ENCODE measurements at places on chromosomes 6 and 20.

DNA sequence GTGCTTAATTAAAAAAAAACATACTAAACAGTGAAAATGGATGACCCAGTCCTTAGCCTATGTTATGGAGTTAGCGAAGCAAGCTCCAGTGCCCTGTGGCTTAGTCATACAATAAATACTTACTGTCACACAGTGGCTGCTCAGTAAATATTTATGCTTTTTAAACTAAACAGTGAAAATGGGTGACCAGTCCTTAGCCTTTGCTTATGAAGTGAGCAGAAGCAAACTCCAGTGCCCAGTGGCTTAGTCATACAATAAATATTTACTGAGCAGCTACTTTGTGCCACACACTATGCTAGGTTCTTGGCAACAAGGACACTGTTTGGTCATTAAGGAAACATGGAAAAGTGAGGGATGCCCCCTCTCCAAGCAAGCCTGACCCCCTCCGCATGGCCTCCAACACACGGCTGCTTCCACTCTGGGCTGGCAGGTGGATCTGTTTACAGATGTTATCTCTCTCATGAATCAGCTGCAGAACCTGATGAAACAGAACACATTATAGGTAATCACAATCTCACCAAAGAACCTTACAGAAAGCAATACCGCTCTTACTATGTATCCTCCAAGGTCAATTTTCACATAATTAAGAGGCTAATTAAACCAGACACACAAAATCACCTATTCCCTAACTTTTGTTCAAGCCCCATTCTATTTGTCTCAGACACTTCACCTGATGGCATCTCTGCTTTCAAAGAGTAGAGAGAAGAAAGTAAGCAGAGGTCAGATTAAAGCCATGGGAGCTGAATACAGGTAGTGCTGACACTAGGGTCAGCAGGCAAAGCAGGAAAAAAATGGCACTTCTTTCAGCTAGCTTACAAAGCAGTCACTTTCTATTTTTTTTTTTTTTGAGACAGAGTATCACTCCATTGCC lies 27.3 kb downstream of the CDK5RAP1 start:
- no peaks in the 10 kb centered on the region for H3K4me1 ChIP-seq
- H3K4me3 ChIP-seq: no peak overlapping the region
- peaks cover 19% of the 10 kb centered on the region for H3K36me3 ChIP-seq
- no peak for DNase-seq
- no peaks in the 10 kb centered on the region for H3K27me3 ChIP-seq

DNA sequence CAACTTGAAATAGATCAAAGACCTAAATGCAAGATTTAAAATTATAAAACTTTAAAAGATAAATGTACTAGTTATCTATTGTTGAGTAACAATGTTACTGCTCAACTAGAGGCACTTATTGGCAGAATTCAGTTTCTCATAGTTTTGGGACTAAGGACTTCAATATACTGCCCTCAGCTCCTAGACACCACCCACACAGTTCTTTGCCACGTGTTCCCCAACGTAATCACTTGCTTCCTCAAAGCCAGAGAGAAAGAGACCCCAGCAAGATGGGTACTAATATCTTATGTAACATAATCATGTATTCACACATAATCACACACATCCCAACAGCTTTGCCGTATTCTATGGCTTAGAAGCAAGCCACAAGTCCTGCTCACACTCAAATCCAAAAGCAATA lies 50.3 kb upstream of the SLC22A16 start:
- no peak overlapping the region for H3K27ac ChIP-seq
- DNase-seq: no peak
- H3K4me3 ChIP-seq: no peak overlapping the region
- no peaks in the 10 kb centered on the region for H3K4me1 ChIP-seq
- H3K27me3 ChIP-seq: no peaks in the 10 kb centered on the region

- H3K36me3 ChIP-seq: no peaks in the 10 kb centered on the region
- no peaks in the 10 kb centered on the region for H3K4me1 ChIP-seq
- no peak for DNase-seq
- no peaks in the 10 kb centered on the region for H3K27me3 ChIP-seq
These were observed 24.2 kb downstream of the MYBL2 start for GRCh38 chr20:43690943-43691598.

DNA sequence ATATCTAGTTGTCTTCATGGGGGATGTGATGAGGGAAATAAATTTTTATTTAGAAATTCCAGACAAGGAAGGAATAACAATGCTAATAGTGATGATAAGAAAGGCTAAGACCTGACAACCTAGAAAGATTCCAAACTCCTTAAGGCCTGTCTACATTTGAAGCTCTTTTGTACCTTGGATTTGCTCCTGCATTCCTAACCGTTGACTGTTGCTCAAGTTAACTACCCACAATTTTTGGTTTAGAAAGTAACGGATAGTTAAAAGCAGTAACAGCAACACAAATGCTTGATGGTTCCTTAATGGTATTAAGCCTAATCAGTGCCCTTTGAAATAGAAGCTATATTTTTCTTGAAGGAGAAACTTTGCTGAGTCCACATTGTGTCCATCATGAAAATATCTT lies 52.9 kb downstream of the TRMT11 start:
- no peaks in the 10 kb centered on the region for H3K27me3 ChIP-seq
- no peak overlapping the region for H3K4me3 ChIP-seq
- H3K27ac ChIP-seq: no peak overlapping the region
- no peak for DNase-seq

DNA sequence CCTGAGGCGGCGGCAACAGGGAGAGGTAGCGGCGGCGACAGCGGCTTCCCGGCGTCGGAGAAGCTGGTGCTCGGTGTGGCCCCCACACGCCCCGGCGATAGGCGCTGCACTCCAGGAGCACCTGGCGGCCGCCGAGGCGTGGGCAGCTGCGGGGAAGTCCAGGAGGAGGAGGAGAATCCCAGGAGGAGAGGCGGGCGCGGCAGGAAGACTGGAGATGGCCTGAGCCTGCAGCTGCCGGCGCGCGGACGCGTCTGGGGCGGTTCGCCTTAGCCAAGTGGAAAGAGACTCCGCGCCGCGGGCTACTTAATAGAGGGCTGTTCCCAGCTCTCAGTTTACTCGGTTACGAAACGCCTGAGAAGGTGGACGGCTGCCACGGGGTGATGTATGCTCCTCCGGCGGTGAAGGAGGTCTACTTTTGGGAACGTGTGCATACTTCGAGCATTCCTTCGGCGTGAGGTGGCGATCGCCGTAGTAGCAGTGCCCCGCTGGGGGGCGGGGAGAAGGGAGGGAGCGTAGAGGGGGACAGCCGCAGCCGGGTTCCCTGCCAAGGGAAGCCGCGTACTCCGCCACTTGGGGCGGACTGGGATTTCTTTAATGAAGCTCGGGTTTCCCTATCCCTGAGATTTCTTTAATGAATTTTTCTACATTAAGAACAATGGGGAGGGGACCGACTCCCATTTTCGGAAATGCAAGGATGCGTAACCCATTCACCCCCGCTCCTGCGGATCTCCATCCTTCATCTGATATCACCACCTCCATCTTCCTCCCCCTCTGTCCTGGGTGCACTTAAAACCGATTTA lies at the start of gene COL12A1:
COL12A1 (minus strand) TSS at position 278 of the 800 bp plus-strand sequence. CDS start 3,261 bp downstream, outside the sequence.
- no peak for DNase-seq
- H3K4me1 ChIP-seq: no peaks in the 10 kb centered on the region
- H3K36me3 ChIP-seq: no peaks in the 10 kb centered on the region
- peak within 1 kb of the TSS; percentile 37 for H3K4me3 ChIP-seq

DNA sequence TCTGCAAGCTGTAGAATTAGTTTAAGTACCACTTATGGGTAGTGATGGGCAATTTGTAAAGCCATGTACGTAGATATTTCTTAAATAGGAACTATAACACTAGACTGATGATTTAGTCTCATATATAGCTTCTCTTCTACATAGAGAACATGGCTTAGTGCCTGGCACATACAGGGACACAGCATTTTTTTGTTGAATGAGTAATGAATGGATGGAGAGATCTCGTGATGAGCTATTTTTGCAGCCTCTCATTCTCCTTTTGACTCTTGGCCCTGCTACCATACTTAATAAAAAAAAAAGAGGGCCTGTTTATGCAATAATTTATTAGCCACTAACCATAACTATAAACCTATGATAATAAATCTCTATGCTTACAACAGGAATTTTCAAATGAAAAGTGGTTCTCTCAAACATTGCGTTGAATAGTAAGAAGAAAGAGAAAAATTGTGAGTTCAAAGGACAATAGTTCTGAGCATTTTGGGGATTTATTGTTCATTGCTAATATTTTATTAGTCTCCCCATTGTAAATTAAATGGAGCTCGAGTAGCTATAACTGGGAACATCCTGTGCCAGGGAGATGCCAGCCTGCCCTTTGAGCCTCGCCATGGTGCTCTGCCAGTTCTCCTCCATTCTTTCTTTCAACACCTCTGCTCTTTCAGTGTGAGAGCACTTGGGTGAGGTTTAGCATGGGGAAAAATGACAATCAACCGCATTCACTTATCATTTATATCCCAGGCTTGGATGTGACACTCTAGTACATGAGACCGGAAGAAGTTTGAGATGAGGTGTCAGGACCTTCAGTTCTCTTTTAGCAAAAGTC lies 14.7 kb upstream of the RCAN2 start:
- no peak overlapping the region for H3K27ac ChIP-seq
- no peaks in the 10 kb centered on the region for H3K36me3 ChIP-seq
- DNase-seq: no peak
- no peaks in the 10 kb centered on the region for H3K27me3 ChIP-seq

- no peak overlapping the region for H3K27ac ChIP-seq
- H3K4me3 ChIP-seq: no peak overlapping the region
- no peaks in the 10 kb centered on the region for H3K4me1 ChIP-seq
- H3K27me3 ChIP-seq: no peaks in the 10 kb centered on the region
- no peaks in the 10 kb centered on the region for H3K36me3 ChIP-seq
These were observed 247.6 kb downstream of the ALDH8A1 start for GRCh38 chr6:134702279-134702678.

DNA sequence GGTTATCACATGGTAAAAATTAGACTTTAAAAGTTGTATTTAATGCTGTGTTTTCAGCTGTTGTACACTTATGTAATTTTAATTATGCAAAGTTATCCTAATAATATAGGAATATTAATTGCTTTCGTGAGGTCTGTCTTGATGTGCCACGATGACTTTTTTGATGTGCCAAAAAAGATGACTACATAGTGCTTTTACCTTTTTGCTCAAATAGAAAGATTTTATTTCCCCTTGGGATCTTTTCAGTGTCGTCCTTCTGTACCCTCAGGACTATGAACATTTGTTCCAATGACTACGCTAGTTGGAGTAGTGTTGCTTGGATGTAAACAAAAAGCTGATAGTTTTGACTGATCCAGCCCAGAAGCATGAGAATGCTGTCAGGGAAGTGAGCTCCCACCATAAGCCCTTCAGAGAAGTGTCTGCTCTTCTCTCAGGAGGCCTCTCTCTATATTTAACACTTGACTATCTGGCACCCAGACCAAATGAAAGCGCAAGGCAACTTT lies 1.2 kb upstream of the CD164 start:
- H3K27me3 ChIP-seq: no peaks in the 10 kb centered on the region
- H3K36me3 ChIP-seq: no peaks in the 10 kb centered on the region
- peak overlapping the region; percentile 100 for H3K27ac ChIP-seq
- DNase-seq: no peak

- DNase-seq: no peak
- H3K36me3 ChIP-seq: no peaks in the 10 kb centered on the region
- no peak overlapping the region for H3K27ac ChIP-seq
- H3K27me3 ChIP-seq: no peaks in the 10 kb centered on the region
- no peak overlapping the region for H3K4me3 ChIP-seq
- no peaks in the 10 kb centered on the region for H3K4me1 ChIP-seq
These were observed 265.8 kb upstream of the TCF21 start for GRCh38 chr6:133623065-133623464.

DNA sequence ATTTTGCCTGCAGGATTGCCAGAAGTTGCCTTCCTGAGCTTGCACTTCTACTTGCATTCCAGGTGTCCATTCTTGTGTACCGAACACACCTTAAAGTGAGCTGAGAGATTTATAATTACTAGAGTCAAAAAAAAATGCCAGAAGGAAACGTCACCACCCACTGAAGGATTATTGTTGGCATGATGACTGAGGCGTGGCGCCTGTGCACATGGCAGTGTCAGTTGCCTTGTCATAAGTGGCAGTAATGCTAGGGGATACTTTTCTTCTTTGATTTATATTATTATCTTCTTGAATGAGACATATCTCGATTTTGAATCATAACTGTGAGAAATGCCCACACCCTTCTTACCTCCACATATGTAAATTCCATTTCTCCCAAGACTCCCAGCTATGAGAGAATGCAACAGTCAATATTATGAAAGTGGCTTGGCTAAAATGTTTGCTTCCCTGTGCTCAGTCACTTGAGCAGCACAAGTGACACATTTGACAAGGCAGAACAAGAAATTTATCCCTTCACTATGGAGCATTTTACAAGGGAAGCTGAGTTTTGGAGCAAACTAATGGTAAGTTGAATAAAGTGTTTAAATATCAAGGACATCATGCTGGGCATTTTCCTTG lies 149.5 kb upstream of the SASH1 start:
- H3K4me1 ChIP-seq: no peaks in the 10 kb centered on the region
- no peak overlapping the region for H3K27ac ChIP-seq
- no peaks in the 10 kb centered on the region for H3K27me3 ChIP-seq
- H3K36me3 ChIP-seq: no peaks in the 10 kb centered on the region
- H3K4me3 ChIP-seq: no peak overlapping the region
- DNase-seq: no peak

DNA sequence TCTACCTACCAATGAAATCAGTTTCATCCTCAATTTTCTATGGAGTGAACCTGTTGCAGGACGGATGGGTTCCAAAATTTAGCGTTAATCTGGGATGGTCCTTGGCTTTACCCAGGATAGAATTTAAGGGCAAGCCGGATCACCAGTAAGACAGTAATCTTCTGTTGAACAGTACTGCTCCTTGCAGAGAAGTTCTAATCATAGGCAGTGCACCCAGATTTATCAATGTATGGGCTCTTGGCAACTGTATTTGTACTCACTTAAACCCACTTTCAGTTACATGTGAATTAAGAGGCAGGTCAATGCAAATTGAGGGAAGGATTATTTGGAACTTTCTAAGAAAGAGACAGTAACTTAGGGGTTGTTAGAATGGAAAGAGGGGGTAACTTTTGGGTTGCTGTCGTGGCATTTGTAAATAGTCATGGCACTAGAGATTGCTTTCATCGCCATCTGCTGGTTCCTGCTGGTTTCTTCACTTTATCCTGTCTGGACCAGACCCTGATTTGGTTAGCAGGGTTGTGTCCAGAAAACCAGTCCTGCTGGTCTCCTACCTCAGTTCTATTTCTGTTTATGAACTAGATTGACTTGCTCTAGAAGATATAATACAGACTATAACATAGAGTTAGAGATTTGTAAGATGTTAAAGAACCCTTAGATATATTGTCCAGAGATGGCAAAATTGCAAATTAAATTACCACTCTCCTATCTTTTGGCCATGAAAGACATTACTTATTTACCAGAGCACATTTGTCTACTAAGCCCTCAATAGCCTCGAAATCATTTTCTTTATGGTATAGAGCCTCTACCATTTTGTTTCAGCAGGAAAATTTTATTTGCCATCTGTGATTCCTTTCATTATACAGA lies 646.3 kb downstream of the UTRN start:
- no peak for DNase-seq
- peak overlapping the region; percentile 26 for H3K27ac ChIP-seq
- H3K36me3 ChIP-seq: no peaks in the 10 kb centered on the region
- H3K4me3 ChIP-seq: no peak overlapping the region
- no peaks in the 10 kb centered on the region for H3K27me3 ChIP-seq
- peaks cover 21% of the 10 kb centered on the region for H3K4me1 ChIP-seq

Data from right lobe of liver (tissue), 6 donors.